ENCODE measurements at places on chromosomes 5 and 9.

DNA sequence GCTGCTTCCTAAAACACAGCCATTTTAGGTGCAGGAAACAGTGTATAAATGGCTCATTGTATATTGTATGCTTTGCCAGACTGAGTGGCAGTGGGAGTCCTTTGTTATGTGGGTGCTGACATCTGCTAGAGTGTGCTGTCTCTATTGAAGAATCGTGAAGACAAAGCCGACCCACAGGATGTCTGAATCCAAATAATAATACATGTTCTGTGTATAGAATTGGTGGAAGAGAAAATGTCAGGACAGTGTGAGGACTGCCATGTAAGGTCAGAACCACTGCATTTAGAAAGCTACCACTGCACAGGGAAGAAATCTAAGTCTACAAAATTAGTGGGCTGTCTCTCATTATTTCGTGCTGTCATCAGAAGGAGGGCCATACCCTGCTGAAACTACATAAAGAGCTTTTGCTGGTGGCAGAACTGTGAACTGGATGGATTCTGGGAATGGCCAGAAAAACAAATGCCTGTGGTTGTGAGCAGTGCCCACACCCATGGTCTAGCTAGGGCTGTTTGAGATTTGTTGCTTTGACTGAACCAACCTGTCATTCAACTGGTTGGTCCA is 2.5 kb downstream of the IL7R start:
- DNase-seq = no peak

DNA sequence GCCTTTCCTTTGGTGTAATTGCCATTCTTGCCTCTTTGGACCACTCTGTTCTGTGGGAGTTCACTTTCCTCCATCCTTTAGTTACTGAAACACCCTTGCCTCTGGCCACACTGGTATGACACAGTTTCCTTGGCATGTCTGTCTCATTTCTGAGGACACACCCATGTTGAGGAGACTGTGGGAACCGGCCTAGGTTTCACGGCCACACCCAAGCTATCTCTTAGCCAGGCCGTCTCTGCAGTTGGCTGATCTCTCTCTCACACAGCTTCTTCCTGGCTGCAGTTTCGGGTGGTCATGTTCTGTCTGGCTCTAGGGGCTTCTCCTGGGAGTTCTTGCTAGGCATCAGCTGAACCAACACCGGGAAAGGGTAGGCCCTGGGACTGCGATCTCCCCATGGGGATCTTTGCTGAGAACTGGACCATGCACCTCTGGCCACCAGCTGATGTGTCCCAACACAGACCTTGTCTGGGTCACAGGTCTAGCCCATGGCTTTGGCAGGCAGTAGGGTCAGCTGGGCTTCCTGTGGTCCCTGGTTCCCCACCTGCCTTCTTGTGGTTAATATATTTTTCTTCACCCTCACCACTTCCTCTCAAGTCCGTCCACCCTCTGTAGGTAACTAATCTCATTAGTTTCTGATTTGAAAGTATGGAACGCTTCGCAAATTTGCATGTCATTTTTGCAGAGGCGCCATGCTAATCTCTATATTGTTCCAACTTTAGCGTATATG is 24.9 kb downstream of the ARHGEF37 start:
- peak; percentile 97 for DNase-seq

DNA sequence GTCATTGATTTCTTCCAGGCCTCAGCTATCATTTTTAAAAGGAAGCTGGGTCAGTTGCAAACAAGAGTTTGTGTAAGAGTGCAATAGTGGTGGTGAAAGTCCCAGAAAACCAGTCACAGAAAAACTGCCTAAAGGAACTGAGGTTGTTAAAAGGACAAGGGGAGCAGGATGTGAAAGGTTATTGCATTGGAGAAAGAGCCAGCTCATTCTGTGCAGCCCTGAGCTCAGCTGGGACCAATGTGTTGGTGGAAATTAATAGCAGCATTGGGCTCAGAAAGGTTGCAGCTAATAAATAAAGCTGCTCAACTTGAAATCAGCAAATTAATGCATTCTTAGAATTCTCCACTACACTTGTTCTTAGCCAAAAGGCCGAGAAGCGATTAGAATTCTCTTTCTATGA is 34.9 kb downstream of the NREP start:
- no peak for DNase-seq

- DNase-seq = no peak
These were observed at the start of gene ADAMTSL1 for GRCh38 chr9:18473652-18474279. ADAMTSL1 (plus strand) TSS chr9:18474153; CDS start chr9:18474233, 80 bp downstream.

- DNase-seq = no peak
These were observed 143.3 kb upstream of the LMX1B start for GRCh38 chr9:126470241-126470993.

DNA sequence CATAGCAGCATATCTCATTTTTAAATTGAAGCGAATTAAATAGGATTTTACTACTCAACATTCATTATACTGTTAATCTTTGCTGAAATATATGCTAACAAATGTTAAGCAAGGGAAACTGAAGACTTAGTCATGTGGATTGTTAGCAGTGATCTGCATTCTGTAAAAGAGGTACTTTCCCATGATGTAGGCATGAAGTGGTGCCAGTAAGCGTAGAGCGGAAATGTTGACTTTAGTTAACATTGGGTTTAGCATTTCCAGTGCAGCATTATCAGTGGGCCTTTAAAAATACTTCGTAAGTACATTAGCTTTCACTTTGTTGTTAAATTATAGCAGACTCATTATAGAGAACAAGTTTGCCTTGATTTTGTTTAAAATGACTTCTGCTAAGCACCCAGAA is 130.3 kb downstream of the CDC42SE2 start:
- DNase-seq = no peak

DNA sequence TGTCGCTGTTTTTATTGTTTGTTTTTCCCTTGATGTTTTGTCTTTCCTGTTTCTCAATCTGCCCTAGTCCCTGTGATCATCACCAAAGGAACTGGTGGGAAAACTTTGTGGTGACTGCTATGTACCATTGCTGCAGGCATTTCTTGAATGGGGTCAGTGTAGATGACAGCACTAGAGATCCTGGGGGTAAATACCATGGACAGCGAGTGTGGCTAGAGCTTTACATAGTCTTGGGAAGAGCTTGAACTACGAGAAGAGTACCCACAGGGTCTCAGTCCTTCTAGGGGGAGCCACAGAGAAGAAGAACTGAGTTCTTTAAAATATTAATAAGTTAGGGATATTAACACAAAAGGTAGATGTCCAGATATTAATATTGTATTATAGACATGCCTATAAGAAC is 138.8 kb downstream of the PAM start:
- DNase-seq = no peak

GRCh38 chr5:51387884-51388275 is 4.6 kb downstream of the ISL1 start:
- peak; percentile 72 for DNase-seq

DNA sequence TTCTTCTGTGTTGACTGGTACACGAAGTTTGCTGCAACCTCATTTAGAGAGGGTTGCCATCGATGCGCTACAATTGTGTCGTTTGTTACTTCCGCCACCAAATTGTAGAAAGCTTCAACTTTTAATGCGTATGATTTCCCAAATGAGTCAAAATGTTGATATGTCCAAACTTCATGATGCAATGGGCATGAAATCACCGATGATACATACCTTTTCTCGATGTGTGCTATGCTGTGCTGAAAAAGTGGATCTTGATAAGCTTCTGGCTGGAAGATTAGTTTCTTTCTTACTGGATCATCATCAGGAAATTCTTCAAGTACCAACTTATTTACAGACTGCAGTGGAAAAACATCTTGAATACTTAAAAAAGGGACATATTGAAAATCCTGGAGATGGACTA is 65.7 kb downstream of the TMEM38B start:
- DNase-seq = no peak

DNA sequence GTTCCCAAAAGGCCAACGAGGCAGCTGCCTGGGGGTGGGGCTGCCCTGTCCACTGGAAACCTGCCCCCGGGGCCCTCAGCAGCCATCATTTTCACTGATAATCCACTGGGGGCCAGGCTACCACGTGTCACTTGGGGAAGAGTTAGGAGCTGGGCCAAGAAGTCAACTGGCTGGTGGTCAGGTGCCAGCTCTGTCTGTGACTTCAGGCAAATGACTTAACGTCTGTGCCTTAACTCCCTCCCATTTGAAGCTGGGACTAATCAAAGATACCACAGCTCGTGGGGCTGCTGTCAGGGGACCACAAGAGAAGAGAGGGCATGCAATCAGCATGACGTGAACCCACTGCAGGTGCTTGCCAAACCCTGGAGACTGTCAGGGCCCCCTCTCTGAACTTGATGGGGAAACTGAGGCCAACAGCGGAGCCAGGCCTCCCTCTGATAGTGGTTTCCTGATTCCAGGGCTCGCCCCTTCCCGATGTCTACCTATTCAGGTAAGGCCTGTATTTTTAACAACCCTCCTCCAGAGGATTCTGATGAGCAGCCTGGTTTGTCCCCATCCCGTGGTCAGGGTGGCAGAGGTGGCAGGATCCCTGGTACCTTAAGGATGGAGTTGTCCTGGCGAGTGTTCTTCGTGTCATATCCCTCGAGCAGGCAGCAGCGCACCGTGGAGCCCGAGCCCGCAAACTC is 12.3 kb upstream of the DPM2 start:
- no peak for DNase-seq

DNA sequence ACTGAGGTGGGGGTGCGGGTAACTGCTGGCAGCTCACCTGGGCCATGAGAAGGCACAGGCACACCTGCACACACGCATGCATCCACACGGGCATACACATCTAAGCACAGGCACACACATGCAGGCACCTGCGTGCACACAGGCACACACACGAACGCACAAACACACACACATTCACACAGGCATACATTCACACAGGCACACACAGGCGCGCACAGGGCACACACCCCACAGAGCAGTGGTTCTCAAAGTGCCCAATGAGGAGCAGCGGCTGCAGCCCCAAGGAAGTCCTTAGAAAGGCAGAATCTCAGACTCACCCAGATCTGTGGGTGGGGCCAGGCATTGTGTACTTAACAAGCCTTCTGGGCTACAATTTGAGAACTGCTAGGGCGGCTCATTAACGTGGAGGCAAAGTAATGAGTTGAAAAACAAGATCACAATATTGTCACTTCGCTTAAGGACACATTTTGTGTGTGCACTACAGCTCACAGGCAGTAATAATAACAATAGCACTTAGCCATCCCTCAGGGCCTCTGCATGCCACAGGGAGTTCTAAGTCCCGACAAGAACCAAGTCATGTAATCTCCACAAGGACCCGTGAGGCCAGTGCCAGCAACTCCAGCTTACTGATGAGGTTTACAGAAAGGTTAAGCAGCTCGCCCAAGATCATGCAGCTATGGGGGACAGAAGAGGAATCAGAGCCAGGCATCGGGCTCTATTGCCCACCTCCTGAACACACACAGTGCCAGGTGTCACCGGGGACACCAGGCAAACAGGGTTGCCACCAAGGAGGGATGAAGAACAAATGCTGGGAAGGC is 91.6 kb downstream of the ROR2 start:
- DNase-seq = no peak

DNA sequence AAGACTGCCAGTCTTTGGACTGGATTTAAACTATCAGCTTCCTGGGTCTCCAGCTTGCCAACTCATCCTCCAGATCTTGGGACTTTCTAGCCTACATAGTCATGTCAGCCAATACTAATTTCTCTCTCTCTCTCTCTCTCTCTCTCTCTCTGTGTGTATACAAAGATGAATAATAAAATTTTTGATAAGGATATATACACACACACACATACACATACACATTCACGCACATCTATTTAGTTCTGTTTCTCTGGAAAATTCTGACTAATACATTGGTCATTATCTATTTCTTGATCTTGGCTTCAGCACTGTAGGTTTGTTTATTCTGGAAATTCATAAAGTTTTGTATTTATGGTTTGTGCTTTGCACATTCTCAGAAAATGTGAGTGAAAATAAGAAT is 1606.2 kb upstream of the NUDT12 start:
- no peak for DNase-seq

GRCh38 chr5:151077967-151078366 is 2.9 kb downstream of the TNIP1 start:
- DNase-seq = no peak

DNA sequence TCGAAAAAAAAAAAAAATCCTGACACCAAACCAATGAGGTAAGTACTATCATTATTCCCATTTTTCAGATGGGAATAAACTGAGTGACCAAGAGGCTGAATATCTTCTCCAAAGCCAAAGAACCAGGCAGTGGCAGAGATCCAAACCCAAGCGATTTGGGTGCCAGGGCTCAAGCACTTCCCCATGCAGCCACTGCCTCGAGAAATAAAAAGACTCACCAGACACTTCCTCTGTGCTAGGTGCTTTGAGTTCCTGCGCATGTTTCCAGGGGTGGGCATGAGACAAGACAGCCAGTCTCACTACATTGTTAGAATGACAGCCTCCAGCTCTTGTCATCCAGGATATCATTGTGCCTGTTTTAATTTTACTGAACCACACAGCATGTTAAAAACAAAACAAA is 2.3 kb upstream of the RPL26L1 start:
- DNase-seq = no peak

- no peak for DNase-seq
These were observed 419.8 kb downstream of the PLK2 start for GRCh38 chr5:58040044-58040443.

GRCh38 chr5:142671801-142672200 is 14.1 kb downstream of the FGF1 start:
- DNase-seq = peak; percentile 63

GRCh38 chr9:125748446-125749099 is 1.4 kb downstream of the PBX3 start:
- DNase-seq = no peak

DNA sequence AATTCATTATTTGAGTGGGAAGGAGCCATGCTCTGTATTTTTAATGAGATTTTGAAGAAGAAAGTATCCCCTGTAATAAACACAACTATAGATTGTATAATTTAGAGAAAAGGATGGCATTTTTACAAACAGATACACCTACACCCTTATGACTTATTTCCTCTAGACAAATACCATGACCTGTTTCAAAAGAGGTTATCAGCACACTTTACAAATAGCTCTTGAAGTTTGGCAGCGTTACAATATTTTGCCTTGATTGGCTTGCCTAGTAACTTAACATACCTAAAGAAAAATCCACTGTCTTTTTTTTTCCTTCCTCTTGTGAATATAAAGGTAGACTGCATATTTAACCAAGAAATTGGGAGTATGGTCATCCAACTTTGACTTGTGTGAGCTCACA is 28.5 kb upstream of the CETN3 start:
- no peak for DNase-seq

DNA sequence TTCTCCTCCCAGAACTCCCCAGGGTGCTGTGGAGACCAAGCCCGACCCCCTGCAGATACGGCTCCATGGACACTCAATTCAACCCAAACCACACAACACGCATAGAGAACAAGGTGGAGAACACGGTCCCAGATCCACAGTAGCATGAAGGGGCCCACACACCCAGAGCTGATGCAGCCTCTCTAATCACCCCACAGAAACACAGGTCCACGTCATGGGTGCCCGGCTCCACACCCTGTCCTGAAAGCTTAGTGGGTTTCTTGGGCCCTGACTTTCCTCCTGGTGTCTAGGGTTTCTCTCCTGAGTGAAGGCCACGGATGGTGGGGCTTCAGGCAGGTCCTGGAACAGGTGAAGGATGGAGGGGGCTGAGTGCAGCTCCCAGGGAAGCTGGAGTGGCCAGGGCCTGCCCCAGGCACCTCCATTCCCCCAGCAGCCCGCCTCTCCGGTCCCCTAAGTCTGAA is 1.5 kb upstream of the SLC23A1 start:
- DNase-seq = no peak

- DNase-seq = no peak
These were observed 58.1 kb downstream of the MARCHF3 start for GRCh38 chr5:126972062-126972895.

Data from foreskin keratinocyte (primary cell).